NCI-H2081 treated with DMSO at 0.1 percent for 48 hours (cell line): ENCODE measurements at places on chromosomes 1 and 21.

DNA sequence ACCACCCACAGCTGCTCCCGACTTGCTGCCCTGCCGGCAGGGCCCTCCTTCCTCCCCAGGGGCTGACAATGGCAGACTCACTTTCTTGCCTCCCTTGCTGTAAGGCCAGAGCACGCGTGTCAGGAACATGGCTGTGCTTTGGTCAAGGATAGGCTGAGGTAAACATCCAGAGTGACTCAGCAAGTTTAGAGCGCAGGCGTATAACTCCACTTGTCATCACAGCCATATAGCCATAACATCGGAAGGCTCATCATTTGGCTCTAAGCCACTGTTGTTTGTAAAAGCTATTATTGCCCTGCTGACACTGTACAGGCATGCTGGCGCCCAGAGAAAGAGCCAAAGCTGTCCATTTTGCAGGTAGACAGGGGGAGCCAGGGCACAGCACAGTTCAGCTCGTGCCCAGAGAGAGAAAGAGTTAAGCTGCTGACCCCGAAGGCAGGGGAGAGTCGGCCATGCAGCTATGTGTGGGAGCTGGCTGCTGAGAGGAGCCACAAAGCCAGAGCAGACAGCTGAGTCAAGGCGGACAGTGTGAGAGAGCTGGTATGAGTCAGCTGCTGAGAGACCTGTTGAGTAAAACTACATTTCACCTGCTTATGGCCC lies 60.6 kb downstream of the GNG4 start:
- DNase-seq = no peak

DNA sequence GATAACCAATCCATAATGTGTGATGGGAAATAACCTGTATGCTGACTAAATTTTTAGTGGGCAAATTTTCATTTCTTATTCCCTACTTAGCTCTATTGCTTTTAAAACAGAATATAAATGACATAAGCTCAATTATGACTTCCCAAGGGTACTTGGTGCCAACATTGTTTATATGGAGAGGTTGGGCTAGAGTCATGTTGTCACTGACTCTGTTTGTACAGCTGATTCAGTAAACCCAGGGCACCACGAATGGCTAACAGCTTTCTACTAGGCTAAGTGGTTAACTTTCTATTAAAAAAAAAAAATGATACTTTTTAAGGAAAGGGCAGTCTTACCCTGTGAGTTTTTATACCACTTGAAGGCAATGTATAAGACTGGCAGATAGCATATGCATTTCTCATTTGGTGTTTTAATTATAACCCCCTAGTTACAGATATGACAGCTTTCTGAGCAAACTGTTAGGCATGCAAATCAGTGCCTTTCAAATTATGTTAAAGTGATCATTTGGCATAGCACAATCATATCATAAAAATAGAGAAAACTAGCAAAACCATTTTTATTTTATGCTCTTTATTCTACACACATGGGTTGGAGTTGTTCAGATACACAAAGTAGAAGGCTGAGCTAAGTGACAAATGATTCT lies 147.1 kb downstream of the DNM3 start:
- no peak for DNase-seq

GRCh38 chr21:17981060-17981740 lies 162.0 kb upstream of the C21orf91 start:
- no peak for DNase-seq

- no peak for DNase-seq
Measured at GRCh38 chr1:98426092-98426491, 235.4 kb upstream of the SNX7 start.

GRCh38 chr1:12464045-12464461 lies 154.0 kb downstream of the DHRS3 start:
- DNase-seq = no peak

DNA sequence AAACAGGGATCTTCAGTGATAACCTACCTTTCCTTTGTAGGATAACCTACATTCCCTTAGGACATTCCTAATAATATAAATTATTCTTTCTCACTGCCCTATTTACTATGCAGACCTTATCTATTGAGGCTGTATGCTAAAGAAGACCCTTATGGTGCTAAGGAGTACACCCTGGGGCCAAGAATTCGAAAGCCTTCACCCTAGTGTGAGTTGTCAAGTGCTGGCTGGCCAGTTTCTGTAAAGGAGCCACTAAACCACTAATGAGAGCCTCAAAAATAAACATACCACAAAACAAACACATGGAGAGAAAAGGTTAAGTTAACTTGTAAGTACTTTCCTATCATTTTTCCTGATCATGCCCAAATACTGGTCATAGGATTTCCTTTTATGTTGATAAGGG lies 315.0 kb upstream of the CAMK1G start:
- no peak for DNase-seq

GRCh38 chr1:64062941-64063581 lies 140.4 kb upstream of the UBE2U start:
- DNase-seq = no peak

- no peak for DNase-seq
Measured at GRCh38 chr1:240306673-240307072, 215.0 kb downstream of the FMN2 start.

GRCh38 chr1:2224170-2224584 lies 3.9 kb upstream of the SKI start:
- no peak for DNase-seq

DNA sequence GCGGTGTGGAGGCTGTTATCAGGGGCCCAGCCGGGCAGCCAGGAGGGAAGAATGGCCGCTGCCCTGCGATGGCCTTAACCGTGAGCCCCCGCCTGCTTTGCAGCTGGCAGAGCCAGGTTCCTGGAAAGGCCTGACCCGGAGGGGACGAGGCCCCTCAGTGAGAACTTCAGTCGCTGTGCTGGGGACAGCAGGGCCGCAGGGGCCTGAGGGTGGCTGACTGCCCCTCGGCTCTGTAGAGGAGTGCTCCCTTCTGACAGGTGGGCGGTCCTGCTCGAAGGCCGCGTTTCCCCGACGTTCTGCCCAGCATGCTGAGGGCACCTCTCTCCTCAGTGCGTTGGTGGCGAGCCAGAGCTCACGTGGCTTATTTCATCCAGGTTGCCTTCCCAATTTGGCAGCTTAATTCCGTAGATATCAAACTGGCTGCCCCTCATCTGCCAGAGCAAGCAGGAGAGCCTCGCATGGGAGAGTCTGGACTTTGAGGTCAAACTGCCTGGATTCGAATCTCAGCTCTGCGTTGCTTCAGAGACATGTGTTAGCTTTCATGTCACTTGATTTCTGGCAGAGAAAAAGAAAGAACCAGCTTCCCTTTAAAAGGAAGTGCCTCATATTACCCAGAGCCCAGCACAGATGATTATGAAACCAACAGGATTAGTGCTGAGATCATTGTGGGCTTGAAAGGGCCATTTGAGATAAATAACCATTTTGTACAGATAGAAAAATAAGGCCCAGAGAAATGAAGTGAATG lies 239.8 kb downstream of the SDCCAG8 start:
- no peak for DNase-seq

DNA sequence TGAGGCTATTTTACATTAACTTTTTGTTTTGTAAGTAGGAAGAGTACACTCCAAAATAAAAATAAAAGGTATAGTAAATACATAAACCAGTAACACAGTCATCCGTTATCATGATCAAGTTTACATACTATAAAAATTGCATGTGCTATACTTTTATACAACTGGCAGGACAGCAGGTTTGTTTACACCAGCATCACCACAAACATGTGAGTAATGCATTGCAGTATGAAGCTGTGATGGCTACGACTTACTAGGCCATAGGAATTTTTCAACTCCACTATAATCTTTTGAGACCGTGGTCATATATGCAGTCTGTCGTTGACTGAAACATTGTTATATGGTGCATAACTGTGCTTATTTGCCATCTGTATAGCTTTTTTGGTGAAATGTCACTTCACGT lies 106.2 kb downstream of the CENPF start:
- no peak for DNase-seq

GRCh38 chr1:167270349-167271092 lies 49.8 kb downstream of the POU2F1 start:
- DNase-seq = no peak

GRCh38 chr1:71650119-71650518 lies 569.3 kb upstream of the ZRANB2 start:
- no peak for DNase-seq

GRCh38 chr1:27071049-27071416 lies 58.4 kb upstream of the TENT5B start:
- DNase-seq = no peak

GRCh38 chr1:39733161-39733560 lies 5.5 kb upstream of the PPIE start:
- DNase-seq = no peak

DNA sequence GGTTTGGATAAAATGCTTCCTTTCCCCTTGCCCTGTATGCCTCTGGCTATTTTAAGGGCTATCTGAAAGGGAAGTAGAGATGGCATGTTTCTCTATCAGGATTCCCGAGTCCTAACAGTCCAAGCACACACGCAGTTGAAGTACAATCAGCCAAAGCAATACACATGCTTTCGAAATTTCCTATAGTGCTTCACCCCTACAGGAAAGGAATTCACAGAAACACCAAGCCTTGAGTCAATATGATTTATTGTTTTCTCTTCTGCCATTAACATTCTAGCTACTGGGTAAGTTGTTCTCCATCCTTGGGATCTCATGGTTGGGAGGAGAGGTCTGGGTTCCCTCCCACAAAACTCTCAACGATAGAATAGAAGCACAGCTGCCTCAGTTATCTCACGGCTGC lies 8.7 kb downstream of the ITLN1 start:
- no peak for DNase-seq

GRCh38 chr1:40868051-40868723 lies 6.0 kb upstream of the CITED4 start:
- no peak for DNase-seq

GRCh38 chr1:178739285-178740045 lies 14.4 kb downstream of the RALGPS2 start:
- no peak for DNase-seq

DNA sequence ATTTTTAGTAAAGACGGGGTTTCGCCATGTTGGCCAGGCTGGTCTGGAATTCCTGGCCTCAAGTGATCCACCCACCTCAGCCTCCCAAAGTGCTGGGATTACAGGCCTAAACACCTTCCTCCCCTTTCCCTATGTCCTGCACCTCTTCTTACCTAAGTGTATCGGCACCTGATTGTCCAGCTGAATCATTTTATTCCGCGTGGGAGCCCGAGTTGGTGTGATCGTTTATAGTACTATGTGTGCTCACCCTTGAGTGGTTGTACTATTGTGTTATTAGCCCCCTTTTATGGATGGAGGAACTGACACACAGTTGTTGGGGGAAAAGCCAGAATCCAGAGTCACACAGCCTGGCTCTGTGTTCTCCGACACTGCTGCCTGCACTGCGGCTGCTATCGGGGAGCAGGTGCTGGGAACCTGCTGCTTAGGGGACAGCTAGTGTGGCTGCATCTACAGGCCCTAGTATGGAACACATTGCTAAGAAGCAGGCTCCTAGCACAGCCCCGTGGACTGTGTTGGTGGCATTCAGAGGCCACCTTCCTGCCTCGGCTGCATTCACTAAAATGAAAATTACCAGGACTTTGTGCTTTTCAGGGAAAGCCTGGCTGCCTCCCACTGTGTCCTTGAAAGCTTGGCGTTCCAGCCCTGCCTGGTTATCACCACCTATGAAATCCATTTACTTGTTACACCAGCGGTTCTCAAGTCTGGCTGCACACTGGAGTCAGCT lies 21.6 kb downstream of the ENO1 start:
- DNase-seq = no peak

GRCh38 chr1:212637902-212638301 lies 29.3 kb downstream of the ATF3 start:
- DNase-seq = no peak

DNA sequence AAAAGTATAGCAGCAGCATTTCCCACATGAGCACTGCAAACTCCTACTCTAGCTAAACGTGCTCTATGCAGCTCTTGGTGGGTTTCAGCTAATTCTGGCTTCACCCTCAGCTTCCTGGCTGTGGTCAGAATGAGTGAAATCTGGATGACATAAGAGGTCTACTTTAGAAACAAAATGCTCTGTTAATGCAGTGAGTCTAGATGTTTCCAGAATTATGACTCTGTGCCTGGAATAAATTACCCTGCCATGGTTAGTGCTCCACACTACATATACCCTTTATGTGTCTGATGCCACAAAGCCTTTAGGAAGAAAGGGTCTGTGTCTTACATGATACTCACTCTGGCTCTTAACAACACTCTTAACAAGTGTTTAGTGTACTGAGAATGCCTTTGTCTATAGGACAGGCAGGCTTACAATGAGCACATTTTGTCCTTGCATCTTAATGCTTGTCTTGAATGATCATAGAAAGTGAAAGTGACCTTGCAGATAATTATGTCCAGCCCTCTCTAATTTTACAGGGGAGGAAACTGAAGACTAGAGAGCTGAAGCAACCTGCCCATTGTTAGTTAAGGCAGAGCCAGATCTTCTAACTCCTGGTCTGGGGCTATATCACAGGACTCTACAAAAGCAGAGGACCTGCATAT lies 9.2 kb downstream of the S100A10 start:
- DNase-seq = no peak
